ENCODE measurements at places on chromosomes 7 and 10. TPM values are rescaled to one million over a fixed set of nuclear protein-coding genes. Genes with fewer than 3 reads are reported as not detected.
A peak's percentile ranks its signal among the peaks of the same experiment; 100 is the strongest.

The IL6 gene
- total RNA-seq: 0.83 TPM

The TMEM130 gene
- 2.3 TPM for total RNA-seq

The SFXN3 gene
- total RNA-seq: 40.9 TPM

The PRPS1L1 gene
- not detected for total RNA-seq

The IRF5 gene
- 14.5 TPM for total RNA-seq

The HKDC1 gene
- 0.06 TPM for total RNA-seq

The CASD1 gene
- total RNA-seq: 27.0 TPM

The VSIR gene
- total RNA-seq: 118 TPM

DNA sequence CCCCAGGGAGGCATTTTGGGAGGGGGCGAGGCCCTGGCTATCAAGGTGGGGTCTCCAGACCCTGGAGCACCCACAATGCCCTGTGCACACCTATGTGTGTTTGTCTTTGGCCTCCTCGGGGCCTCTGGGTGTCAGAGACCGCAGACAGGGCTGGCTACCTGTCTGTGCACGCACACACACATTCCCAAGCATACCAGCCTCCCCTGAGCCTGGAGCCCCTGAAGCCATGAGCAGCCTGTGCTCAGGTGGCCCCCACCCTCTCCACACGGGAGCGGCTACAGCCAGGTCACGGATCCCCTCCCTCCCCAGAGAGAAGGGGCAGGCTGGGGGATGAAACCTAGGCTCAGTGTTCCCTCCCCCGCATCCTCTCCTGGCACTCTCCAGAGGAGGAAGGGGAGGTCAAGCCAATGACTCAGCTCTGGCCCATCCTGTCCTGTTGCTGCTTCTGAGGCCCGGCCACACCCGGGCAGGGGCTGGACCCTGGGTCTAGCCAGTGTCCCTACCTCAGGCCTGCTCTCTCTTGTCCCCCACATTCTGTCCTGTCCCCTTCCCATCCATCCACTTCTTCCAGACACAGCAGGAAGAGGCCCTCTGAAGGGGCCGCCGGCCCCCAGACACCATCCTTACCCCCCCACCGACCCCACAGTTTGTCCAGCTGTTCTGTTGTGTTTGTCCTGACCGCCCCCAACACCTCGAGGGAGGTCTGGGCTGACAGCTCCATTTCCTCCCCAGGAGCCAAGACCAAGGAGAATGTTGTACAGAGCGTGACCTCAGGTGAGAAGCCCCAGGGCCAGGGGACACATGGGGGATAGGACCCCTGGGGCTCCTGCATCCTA is 720 bp downstream of the SNCG start:
- peaks cover 74% of the 10 kb centered on the region for H3K4me1 ChIP-seq
- no peaks in the 10 kb centered on the region for H3K27me3 ChIP-seq
- no peak for DNase-seq
- H3K4me3 ChIP-seq: peak overlapping the region; percentile 55

DNA sequence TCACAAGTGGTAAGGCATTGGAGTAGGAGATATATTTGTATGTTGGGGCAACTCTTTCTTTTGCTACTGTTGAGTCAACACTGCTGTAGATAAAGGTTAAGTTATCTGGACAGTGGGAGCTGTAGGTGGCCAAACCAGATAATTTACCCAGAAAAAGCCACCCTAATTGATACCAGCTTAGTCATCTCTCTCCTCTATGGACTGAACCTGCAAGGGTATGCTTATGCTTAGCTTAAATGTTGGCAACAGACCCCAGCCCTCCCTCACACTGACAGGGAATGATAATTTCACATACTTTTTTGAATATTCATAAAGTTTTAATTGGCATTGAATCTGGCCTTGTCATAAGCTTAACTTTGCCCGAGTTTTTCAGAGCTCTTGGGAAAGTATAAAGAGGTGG is 66.3 kb downstream of the CREB5 start:
- DNase-seq: no peak
- H3K36me3 ChIP-seq: no peaks in the 10 kb centered on the region

DNA sequence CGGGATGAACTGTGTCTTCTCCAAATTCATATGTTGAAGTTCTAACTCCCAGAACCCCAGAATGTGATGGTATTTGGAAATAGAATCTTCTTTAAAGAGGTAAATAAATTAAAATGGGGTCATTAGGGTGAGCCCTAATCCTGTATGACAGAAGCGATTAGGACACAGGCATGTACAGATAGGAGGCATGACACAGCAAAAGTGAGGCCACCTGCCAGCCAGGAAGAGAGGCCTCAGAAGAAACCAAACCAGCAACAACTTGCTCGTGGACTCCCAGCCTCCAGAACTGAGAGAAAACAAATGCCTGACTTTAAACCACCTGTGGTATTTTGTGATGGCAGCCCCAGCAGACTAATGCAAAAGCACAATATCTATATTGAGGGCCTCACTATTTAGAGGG is 214.3 kb downstream of the NEBL start:
- H3K27ac ChIP-seq: no peak overlapping the region
- H3K27me3 ChIP-seq: no peaks in the 10 kb centered on the region
- DNase-seq: no peak
- no peaks in the 10 kb centered on the region for H3K4me1 ChIP-seq

DNA sequence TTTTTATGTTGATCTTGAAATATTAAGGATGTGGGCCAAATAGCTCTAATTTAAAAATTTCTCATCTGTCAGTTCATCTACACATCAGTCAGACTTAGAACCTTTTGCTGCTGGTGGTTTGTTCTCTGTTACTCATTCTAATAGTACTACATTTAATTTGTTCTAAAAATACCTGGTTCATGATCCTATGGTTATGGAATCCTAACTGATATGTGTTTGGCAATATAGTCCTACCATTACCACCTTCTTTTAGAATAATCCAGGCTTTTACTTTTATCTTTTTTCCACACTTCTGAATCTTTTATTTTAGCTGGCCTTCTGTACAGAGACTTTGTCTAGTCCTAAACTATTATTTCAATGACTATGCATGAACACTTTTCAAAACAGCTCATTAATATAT is 116.9 kb downstream of the SVOPL start:
- no peak for DNase-seq
- no peak overlapping the region for H3K4me3 ChIP-seq
- H3K4me1 ChIP-seq: no peaks in the 10 kb centered on the region
- H3K27me3 ChIP-seq: no peaks in the 10 kb centered on the region
- no peak overlapping the region for H3K27ac ChIP-seq

DNA sequence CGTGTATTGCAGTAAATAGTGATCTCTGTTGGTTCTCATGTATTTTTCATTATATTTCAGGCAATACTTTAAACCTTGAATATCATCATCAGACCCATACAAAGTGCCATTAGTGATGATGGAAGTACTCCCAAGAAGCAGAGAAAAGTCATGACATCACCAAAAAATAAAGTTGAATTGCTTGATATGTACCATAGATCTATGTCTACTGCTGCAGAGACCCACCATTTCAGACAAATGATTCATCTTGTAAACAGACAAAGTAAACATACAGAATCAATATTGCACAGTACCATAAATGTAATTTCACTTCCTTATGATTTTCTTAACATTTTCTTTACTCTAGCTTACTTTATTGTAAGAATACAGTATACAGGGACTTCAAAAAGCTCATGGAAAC is 347.8 kb downstream of the IPMK start:
- H3K27me3 ChIP-seq: no peaks in the 10 kb centered on the region
- no peaks in the 10 kb centered on the region for H3K4me1 ChIP-seq
- H3K4me3 ChIP-seq: no peak overlapping the region
- H3K27ac ChIP-seq: no peak overlapping the region
- DNase-seq: no peak
- no peaks in the 10 kb centered on the region for H3K36me3 ChIP-seq

DNA sequence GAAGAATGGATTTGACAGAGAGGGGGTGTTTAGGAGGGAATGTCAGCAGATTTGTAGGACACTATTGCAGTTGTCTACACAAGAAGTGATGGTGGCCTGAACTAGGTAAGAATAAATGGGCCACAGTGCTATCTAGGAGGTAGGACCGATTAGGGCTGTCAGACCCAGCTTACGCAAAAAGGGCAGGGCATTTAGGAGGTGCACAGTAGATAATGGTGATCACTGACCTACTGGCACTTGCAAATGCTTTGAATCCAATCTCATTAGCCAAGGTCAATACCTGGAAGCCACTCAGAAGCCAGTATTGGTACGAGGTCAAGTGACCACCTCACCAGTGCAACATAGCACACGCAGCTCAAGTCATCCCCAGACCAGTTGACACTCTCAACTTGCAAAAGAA is 330.9 kb downstream of the KCNMA1 start:
- H3K4me3 ChIP-seq: no peak overlapping the region
- no peaks in the 10 kb centered on the region for H3K36me3 ChIP-seq
- H3K27me3 ChIP-seq: no peaks in the 10 kb centered on the region
- peaks cover 76% of the 10 kb centered on the region for H3K4me1 ChIP-seq
- no peak overlapping the region for H3K27ac ChIP-seq
- no peak for DNase-seq

GRCh38 chr10:34702093-34702937 is 112.8 kb downstream of the PARD3 start:
- no peak overlapping the region for H3K27ac ChIP-seq
- H3K4me1 ChIP-seq: peaks cover 99% of the 10 kb centered on the region
- no peaks in the 10 kb centered on the region for H3K36me3 ChIP-seq
- DNase-seq: no peak
- H3K4me3 ChIP-seq: no peak overlapping the region

DNA sequence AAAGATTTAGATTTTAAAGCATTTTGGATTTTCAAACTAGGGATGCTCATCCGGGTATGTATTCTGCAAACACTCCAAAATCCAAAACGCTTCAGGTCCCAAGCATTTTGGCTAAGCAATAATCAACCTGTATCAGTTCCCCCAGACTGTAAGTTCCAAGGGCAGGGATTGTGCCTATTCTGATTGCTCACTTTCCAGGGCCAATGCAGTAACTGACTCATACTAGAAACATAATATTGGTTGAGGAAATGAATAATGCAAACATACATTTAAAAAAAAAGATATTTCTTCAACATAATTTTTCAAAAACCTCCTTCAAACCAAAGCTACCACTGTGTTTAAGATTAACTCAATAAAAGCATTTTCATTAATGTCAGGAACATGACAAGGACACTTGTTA is 69.5 kb downstream of the HIBADH start:
- DNase-seq: no peak
- no peak overlapping the region for H3K27ac ChIP-seq
- no peaks in the 10 kb centered on the region for H3K36me3 ChIP-seq
- H3K4me3 ChIP-seq: no peak overlapping the region
- no peaks in the 10 kb centered on the region for H3K4me1 ChIP-seq
- H3K27me3 ChIP-seq: no peaks in the 10 kb centered on the region

DNA sequence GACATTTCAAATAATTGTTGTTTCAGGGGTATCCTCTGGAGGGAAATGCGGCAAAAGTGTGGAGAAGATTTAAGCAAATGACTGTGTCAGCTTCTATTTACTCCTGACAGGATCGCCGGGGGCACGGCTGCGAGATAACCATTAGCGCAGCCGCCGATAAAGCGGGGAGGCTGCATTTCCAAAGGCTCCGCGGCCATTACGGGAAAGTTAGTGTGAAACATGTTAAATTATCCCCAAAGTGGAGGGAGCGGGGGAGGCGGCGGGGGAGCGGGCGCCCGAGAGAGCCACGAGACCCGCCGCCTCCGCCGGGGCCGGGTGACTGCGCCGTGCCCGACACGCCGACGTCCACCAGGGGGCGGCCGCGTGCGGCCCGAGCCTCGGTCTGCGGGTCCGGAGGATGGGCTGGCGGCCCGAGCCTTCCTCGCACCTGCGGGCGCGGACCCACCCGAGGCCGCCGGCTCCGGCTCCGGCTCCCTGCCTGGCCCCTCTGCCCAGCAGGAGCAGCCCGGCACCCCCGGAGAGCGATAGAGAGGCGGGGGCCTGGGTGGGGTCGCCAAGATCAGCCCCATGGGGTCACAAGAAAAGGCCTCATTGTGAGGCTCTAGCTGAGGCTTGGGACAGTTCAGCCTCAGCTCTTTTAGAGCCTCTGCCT is 74.4 kb upstream of the PAX2 start:
- peak overlapping the region; percentile 2 for H3K4me3 ChIP-seq
- DNase-seq: no peak
- no peak overlapping the region for H3K27ac ChIP-seq
- no peaks in the 10 kb centered on the region for H3K27me3 ChIP-seq
- peaks cover 6% of the 10 kb centered on the region for H3K4me1 ChIP-seq

DNA sequence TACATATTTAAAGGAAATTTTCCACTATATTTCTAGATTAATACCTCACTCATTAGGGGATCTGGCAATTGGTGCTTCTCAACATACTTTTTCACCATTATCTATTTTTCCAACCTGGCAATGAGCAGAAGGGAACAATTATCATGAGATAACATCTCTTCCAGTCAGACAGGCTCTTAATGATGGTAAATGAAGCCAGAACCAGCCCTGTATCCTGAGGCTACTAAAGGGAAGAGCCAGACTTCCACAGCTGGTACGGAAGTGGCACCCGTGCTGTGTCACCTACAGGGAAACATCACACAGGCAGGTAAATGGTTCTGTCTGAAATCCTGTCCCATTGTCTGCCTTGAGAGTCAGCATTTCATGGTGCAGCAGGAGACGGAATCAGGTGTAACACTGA is 75.9 kb downstream of the ELMO1 start:
- H3K36me3 ChIP-seq: no peaks in the 10 kb centered on the region
- H3K4me3 ChIP-seq: no peak overlapping the region
- H3K27me3 ChIP-seq: no peaks in the 10 kb centered on the region
- no peak for DNase-seq
- no peaks in the 10 kb centered on the region for H3K4me1 ChIP-seq

GRCh38 chr10:30111340-30112022 is 52.1 kb upstream of the JCAD start:
- peaks cover 15% of the 10 kb centered on the region for H3K4me1 ChIP-seq
- DNase-seq: no peak
- no peaks in the 10 kb centered on the region for H3K36me3 ChIP-seq
- no peak overlapping the region for H3K27ac ChIP-seq

- DNase-seq: no peak
- H3K4me3 ChIP-seq: no peak overlapping the region
- no peaks in the 10 kb centered on the region for H3K4me1 ChIP-seq
Measured at GRCh38 chr7:50329775-50330174, 25.3 kb downstream of the IKZF1 start.

DNA sequence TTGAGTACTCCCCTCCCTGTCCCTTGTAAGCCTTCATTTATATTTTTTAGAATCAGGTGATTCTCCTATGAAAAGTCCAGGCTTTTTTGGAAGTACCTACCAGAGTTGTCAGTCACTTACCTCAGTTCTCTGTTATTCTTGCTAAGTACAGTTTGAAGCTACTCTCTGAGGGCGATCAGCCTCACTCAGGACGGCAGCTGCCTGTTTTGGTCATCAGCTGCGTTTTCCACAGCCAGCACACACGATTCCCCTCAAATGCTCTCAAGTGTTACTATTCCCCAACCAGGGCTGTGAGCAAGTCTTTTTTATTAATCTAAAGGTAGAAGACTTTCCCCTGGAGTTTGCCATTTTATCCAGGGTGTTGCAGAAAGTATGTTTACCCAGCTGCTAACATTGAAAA is 328.6 kb downstream of the SUGCT start:
- no peak overlapping the region for H3K27ac ChIP-seq
- H3K4me3 ChIP-seq: no peak overlapping the region
- no peaks in the 10 kb centered on the region for H3K27me3 ChIP-seq

GRCh38 chr7:27846388-27846787 is 106.4 kb downstream of the TAX1BP1 start:
- no peak for DNase-seq
- no peaks in the 10 kb centered on the region for H3K27me3 ChIP-seq
- H3K4me3 ChIP-seq: no peak overlapping the region
- H3K4me1 ChIP-seq: peaks cover 11% of the 10 kb centered on the region
- H3K27ac ChIP-seq: no peak overlapping the region
